T-helper 2 cell treated with Interferon-gamma antibody and Interleukin-4, amounts not matched to agents 5 μg/mL and 100 μg/mL, for 36 hours (primary cell): ENCODE measurements at places on chromosomes 4 and X.

GRCh38 chrX:86930419-86930818, 587.2 kb upstream of the KLHL4 start:
- no peak for DNase-seq

DNA sequence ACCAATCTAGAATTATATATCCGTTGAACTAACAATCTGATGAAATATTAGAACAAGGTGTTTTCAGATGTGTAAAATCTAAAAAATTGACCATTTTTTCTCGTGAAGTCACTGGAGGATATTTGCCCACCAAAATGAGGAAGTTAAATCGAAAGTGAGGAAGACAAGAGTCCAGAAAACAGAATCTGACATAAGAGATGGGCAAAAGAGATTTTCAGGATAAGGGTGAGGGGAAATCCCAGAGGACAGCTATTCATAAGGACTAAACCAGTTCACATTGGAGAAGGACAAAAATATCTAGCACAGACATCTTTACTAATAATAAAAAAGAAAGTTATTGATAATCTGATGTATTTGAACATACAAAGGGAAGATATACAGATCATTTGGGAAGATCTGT, 18.7 kb upstream of the ALG13 start:
- DNase-seq, result no peak

DNA sequence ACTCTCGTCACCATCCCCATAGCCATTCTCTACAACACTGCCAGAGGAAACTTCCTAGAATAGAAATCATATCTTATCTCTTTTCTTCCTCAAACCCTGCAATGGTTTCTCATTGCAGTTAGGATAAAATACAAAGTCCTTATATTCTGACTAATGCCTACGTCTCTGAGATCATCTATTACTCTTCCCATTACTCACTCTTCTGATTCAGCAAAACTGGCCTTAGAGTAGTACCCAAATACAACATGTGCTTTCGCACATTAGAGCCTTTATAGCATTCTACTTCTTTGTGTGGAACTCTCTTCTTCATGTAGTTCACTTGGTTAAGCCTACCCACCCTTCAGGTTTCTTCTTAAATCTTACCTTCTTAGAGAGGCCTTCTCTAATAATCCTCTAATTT, 28.0 kb downstream of the LHFPL1 start:
- no peak for DNase-seq

GRCh38 chrX:130081421-130082045, 28.8 kb downstream of the ELF4 start:
- DNase-seq, result no peak

GRCh38 chr4:973431-974397, at the start of gene DGKQ:
TSS of gene DGKQ (minus strand) at chr4:973569. CDS start at chr4:973482, 87 bp downstream.
- DNase-seq, result peak; percentile 79

- DNase-seq, result no peak
Measured at GRCh38 chr4:148481636-148482035, 39.4 kb upstream of the NR3C2 start.

DNA sequence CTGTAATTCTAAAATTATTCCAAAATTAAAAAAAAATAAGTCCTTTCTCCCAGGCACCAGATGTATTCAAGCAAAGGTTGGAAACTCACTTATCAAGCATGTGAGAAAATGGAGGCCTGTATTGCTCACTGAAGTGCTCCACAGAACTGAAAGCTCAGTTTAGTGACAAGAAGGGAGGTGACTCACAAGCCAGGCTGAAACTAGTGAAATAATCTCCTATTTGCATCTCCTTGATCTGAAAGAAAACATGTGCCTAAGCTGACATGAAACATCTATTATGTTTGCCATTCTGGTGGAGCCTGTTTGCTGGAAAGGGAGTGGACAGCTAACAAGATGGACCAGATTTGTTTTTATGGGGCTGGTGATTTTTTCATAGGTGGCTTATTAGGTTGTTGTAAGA, 54.0 kb upstream of the AMELX start:
- peak; percentile 4 for DNase-seq

GRCh38 chr4:63717384-63717783, 691.9 kb downstream of the TECRL start:
- no peak for DNase-seq

DNA sequence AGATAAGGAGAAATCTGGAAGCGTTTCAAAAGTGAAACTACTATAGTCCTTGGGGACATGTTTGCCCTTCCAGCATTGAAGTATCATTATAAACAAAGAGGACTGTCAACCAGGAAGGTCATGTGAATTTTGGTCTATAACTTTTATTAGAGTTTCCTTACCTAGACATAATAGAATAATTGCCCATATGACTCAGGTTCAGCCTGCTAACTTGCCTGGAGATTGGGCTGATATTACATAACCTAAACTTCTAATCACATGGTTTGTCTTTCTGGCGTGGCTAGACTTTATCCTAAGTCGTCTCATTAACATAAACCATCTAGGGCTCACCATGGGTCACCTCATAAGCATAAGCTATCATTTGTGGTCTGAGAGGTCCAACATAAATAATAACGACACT, 775.9 kb downstream of the CENPC start:
- no peak for DNase-seq

GRCh38 chr4:118760092-118760491, 74.9 kb downstream of the METTL14 start:
- no peak for DNase-seq

DNA sequence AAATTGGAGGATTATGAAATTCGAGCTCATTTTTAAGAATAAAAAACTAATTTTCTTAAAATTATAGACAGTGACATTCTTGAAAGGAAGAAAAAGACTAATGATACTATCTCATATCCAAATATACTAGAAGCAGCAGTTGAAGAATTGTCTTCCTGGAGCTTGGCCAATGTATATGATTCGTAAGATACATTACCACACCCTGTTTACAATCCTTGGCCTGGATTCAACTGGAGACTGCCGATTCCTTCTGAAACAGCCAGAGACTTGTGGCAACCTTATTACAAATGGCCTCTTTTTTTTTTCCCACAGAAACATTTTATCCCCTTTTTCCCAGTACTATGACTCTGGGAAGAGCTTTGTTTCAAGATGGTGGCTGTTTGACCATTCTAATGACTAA, 571.2 kb upstream of the FAT1 start:
- DNase-seq, result no peak

- no peak for DNase-seq
Measured at GRCh38 chr4:32337403-32337802, 1617.2 kb downstream of the PCDH7 start.
